GF-D8 (cell line): ENCODE measurements at places on chromosomes 3 and 15.
A peak's percentile ranks its signal among the peaks of the same experiment; 100 is the strongest.

- DNase-seq, result no peak
Measured at GRCh38 chr15:65400760-65401610, 21.8 kb downstream of the IGDCC4 start.

- no peak for DNase-seq
Measured at GRCh38 chr15:71542836-71543235, 267.5 kb upstream of the NR2E3 start.

DNA sequence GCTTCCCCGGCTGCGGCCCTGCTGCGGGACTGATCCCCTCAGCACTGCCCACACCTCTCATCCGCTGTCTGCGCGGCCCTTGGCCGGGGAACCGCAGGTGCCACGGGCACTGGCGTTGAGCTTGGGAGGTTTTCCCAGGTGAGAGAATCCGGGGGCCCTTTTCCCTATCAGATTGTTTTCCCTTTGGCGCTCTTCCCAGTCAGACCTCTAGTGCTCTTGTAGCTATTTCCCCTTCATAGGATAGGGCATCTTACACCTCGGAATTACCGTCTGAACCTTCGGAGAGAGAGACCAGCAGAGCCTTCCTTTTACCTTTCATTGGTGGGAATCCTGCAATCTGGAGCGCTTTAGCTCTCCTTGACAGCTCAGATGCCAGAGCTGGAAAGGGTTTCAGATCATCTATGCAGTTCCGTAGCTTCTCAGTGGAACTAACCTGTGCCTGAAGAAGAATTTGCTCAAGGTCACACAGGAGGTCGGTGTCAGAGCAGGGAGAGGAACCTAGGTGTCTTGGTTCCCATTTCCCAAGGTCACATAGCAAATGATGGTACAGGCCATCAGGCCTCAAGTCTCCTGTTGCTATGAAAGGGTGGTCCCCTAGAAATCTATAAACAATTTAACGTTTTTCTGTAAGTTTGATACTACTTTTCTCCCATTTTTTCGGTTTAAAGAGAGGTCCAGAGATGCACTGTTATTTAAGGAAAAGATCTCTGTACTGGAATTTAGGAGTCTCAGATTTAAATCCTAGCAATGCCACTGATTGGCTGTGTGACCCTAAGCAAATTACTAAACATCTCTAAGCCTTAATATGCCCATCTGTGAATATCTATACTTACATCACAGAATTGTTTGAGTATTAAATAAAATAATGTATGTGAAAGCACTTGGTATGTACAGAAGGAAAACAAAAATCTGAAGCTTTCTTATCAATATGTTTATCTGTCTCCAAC lies 916 bp downstream of the IDH3A start:
- DNase-seq, result no peak

GRCh38 chr15:29432191-29433049 lies 162.8 kb upstream of the NSMCE3 start:
- no peak for DNase-seq

DNA sequence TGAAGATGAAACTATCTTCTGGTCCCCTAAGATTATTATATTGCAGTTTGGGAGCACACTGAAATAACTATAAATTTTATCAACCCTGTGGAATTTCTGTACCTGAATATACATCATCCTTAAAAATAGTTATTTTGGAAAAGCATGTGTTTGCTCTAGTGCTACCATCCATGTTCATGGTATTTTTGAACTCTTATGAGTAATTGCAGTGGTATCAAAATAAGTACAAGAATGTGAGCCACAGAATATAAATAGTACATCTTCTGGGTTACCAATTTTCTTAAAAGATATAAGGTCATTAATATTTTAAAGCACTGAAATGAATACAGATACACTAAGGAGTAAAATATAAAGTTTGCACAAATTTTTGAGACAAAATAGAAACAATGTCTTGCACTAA lies 206.5 kb downstream of the CBLB start:
- no peak for DNase-seq

- DNase-seq, result no peak
Measured at GRCh38 chr3:45215466-45215865, 10.6 kb downstream of the TMEM158 start.

- no peak for DNase-seq
Measured at GRCh38 chr15:47616876-47617275, 100.4 kb upstream of the SEMA6D start.

GRCh38 chr3:4306860-4307259 lies 3.7 kb downstream of the SETMAR start:
- DNase-seq, result no peak

DNA sequence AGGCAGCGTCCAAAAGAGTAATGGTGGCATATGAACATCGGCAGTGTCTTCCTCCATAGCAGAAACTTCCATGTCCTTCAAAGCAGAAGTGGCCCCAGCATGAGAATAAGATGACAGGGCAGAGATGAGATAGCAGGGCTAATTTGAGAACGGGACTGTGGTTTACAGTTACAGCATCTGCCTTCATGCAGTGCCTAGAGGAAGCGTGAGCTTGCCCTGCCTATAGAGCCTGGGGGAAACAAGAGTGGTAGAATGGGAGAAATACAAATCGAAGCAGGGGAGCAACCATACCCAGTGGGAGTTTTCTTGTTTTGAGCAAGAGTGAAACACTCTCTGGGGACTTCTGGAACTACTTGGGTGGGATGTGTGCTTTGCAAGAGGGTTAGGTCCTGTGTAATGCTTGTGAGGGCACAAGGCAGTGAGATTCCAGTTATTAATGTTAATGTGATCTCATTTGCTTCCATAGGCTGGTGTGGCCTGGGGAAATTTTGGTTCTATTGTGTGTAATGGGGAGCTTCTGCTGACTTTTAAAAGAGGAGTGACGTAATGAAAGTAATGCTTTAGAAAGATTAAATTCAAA lies 616.9 kb downstream of the ZIC1 start:
- DNase-seq, result no peak

DNA sequence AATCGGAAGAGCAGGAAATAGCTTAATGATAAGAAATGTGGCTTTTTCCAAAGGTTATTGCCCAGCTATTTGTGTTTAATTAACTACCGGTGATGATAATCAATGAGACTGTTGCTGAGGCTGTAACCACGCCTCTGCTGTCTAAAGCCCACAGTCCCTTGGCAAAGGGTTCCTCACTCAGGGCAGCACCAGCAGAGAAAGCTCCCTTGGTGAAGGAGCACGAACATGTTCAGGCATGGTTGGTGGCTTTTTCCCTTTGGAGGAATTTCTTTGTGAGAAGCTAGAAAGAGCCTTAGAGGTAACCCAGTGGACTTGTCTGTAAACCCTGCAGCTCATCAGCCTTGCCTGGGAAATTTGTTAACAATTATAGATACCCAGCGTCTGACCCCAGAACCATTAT lies 7.5 kb upstream of the ST6GAL1 start:
- DNase-seq, result no peak

DNA sequence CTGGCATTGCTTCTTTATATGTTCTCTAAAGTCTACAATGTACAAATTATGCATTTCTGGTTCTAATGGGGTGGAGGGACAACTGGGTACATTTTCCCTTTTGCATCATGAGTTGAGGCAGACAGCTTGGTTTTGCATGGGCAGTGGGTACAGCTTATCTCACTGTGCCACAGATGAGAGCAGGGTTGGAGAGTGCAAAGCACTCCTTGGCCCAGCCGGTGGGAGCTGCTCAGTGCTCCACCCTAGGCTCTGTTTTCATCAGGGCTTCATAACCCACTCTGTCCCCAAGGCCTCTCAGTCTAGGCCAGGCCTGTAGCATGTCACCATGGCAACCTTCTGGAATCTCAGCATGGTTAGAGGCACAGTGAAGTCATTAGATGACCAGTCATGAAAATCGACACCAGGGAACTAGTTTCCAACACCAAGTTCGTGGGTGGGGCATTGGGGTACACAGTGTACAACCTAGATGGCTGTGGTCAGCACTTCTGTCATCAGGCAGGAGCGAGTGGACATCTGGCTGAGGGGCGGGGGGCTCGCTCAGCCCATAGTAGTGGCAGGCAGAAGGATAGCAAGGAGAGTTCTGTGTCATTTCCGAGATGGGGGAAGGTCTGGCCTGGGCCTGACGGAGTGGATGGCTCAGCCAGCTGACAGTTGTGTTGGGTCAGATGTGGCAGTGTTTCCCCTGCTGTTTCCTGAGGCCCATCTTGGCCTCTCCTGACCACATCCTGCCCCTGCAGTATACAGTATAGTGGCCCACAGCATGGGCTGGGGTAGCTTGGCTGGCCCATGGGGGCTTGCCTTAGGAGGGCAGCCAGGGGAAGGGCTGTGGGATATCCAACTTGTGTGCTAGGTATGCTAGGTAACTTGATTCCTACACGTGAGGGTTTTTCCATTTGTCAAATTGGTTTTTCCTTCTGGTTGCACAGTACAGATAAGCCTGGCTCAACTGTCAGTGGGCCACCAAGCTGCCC lies 75.7 kb upstream of the PRR23C start:
- peak; percentile 41 for DNase-seq

GRCh38 chr15:40392986-40393948 lies 10.7 kb downstream of the KNSTRN start:
- DNase-seq, result no peak

GRCh38 chr3:48215876-48216275 lies 7.4 kb upstream of the CAMP start:
- DNase-seq, result no peak

DNA sequence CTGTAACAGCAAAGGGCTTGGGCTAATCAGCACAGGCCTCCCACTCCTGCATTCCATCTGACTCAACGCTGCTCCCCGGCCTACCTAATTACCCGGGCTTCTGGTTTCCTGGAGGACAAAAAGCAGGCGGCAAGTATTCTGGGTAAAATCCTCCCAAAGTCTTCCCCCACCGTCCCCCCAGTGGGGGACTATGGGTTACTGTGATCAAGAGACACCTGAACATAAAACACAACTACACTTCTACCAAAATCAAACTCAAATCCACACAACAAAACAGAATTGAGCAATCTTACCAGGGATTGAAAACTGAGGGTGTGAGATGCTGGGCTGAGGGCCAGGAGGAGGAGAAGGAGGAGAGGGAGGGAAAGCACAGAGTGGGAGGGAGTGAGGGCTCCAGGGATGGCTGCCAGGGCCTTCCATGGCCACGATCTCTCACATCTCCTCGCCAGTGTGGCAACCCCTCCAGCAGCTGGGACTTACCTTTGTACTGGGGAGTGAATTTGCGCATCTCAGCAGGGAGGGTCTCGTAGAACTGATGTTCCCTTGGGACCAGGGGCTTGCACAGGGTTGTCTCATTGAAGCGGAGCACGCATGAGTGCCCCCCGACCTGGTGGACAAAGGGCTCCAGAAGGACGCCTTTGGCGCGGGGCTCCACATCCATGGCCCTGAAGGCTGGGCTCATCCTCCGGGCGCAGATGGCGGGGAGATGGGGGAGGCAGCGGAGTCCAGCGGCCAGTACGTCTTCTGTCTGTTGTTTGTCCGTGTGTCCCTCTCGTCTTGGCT lies 9.1 kb upstream of the NCKIPSD start:
- DNase-seq, result no peak

DNA sequence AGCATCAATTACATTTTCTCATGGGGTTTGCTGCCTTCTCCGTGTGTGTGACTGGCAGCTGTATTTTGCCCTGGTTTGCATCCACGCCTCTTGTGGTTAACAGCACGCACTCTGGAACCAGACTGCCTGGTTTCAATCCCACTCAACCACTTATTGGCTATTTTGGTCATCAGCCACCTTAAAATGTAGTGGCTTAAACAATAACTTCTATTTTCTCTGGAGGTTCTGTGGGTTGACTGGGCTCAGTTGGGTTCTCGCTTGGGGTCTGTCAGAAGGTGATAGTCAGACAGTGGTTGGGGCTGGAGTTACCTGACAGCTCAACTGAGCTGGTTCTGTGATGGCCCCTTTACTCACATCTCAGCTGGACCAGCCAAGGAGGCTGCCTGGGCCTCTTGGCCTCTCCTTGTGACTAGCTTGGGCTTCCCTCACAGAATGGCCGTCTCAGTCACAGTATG lies 36.8 kb downstream of the EHD4 start:
- DNase-seq, result no peak

DNA sequence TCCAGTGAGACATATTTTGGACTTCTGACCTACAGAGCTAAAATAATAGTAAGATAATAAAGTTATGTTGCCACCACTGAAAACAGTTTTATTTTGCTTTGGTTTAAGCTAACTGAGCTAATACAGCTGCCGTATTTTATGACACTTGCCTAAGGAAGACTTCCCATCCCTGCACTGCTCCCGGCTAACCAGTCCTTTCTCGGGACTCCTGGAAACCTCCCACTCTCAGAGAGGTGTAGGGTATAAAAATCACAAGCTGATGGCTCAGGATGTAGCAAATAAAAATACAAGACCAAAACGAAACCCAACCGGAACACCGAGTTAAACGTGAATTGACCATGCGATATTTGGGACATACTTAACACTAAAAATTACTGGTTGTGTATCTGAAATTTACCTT lies 448 bp upstream of the KBTBD12 start:
- no peak for DNase-seq

- no peak for DNase-seq
Measured at GRCh38 chr3:24937228-24937627, 442.6 kb upstream of the THRB start.

- DNase-seq, result no peak
Measured at GRCh38 chr15:74502301-74502700, 38.7 kb upstream of the ARID3B start.

DNA sequence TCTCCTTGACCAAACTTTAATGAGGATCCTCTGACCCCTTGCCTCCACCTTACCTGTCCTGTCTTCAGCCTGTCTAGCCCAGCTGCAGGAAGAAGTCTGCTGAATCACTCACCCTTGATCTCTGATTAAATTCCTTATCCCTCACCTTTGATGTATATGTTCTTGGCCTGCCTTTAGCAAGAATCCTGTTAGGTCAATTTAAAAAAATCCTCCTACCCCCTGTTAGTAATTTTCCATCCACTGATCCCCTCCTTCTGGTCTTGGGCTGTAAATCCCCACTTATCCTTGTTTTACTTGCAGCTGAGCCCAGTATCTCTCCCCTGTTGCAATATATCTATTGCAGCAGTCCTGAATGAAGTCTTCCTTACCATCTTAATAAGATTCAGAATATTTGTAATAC lies 39.0 kb downstream of the MYH15 start:
- no peak for DNase-seq

DNA sequence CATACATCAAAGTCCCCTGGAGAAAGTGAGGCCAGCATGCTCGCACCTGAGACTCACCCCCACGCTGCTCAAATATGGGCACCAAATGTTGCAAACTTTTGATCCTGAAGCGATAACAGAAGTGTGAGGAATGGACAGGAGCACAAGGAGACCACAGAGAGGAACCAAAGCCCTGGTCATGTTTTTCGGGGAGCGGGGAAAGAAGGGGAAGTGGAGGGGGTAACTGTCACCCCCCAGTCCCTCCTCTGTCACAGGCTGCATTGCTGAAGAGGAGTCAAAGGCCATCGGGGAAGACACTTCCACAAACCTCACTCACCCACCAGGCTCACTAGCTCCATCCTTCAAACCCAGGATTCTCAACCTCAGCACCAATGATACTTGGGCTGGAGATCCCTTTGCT lies 182.4 kb downstream of the UACA start:
- DNase-seq, result no peak

DNA sequence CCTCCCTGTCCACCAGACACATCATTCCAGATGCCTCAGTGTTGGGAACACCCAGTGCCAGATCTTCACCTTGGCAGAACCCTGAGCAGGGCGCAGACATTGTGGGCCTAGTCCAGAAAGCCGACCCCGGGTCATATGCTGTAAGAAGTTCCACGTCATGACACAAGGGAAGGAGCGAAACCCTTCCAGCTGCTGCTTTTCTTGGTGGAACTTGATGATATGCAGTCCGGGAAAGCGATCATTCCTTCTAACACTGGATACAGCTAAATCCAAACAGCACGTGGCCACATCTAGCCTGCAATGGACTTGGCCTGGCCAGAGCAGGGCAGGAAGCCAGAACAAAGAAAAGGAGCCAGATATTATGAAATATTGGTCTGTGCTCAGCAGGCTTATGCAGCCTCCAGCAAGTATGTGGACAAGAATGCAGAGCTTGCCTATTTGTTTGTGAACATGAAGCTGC lies 22.0 kb downstream of the GASK1A start:
- DNase-seq, result no peak
